ENCODE measurements at places on chromosomes 6 and 20.

- no peak for DNase-seq
These were observed 102.3 kb downstream of the IRF4 start for GRCh38 chr6:493840-494239.

- DNase-seq = no peak
These were observed 6.6 kb upstream of the APCDD1L start for GRCh38 chr20:58521763-58522162.

DNA sequence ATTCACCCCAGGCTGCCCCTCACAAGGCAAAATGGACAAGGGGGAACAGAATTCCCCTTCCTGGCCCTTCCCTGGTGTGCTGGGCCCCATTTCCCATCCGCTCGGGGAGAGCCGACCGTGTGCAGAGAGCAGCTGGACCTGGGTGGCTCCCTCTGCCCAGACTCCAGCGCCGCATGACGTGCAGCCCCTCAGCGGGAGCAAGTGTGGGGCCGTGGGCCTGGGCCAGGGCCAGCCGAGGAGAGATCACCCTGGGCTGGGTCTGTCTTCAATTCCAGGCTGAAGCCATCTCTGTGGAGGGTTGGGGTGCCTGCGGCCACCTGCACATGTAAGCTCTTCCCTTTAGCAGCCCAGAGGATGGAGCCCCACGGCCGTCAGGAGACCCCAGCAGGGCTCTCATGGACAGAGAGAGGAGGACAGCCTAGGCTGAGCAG lies 241.8 kb downstream of the TTLL2 start:
- DNase-seq = peak; percentile 64

GRCh38 chr20:56409521-56409920 lies 2.5 kb upstream of the CASS4 start:
- DNase-seq = no peak

GRCh38 chr20:49292010-49292409 lies 14.2 kb upstream of the ZNFX1 start:
- no peak for DNase-seq

- DNase-seq = no peak
These were observed 46.1 kb downstream of the RSPO3 start for GRCh38 chr6:127164565-127164964.

Measured in upper lobe of left lung (tissue), 6 donors.